ENCODE measurements at places on chromosomes 7 and 10. TPM values are rescaled to one million over a fixed set of nuclear protein-coding genes. Genes with fewer than 3 reads are reported as not detected.

Gene ST8SIA6
- 0.20 TPM for polyA plus RNA-seq

GRCh38 chr10:132400547-132401151, 3.6 kb downstream of the PWWP2B start:
- DNase-seq, result no peak

GRCh38 chr7:159141660-159142059, 3.0 kb downstream of the VIPR2 start:
- DNase-seq, result no peak

DNA sequence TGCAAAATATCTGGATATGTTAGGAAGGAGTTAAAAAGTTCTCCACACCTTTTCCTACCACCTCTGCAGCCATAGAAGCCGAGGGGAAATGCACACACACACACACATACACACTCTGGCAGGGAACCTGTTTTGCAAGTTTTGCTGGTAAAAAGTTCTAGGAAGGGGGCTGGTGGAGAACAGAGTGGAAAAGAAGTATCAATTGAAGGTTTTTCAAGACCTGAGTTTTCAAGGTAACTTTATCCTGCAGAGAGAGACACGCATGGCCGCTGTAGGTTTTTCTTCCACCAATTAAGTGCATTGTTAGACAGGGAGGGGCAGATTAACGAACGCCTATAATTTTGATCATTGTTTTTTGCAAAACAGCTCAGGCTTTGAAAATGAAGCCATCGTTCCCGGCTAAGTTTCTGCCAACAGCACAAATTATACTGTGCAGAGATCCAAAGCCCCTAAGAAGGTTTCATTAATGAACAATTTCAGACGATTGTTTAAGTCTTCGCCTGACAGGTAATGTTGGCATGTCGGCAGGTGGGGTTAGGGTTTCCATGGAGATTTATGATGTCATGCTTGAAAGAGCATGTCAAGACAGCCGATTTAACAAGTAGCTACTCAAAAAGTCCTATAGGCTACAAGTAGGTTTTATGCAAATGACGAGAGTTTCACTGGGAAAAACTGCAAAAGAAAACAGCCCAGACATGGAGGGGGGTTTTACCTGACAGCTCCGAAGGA, 29.7 kb downstream of the KIAA1217 start:
- DNase-seq, result no peak

GRCh38 chr7:7175075-7175695, 7.2 kb upstream of the C1GALT1 start:
- DNase-seq, result no peak

GRCh38 chr10:93746844-93747284, 10.9 kb upstream of the LGI1 start:
- peak; percentile 59 for DNase-seq

DNA sequence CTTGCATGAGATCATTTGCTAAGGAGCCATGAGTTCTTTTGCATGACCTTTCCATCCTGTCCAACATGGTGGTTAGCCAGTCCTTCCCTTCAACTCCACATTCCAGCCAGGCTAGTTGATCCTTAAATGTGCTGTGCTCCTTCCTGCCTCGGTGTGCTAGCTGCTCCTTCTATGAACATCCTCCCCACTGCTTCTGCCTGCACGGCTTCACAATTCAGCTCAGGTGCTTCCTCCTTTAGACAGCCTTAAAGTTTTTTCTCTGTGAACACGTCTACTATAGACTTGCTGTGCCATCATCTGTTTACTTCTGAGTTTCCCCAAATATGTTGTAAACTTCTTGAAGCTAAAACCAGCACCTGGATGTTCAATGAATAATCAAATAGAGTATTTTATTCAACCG, 95.5 kb downstream of the OTUD1 start:
- DNase-seq, result no peak

DNA sequence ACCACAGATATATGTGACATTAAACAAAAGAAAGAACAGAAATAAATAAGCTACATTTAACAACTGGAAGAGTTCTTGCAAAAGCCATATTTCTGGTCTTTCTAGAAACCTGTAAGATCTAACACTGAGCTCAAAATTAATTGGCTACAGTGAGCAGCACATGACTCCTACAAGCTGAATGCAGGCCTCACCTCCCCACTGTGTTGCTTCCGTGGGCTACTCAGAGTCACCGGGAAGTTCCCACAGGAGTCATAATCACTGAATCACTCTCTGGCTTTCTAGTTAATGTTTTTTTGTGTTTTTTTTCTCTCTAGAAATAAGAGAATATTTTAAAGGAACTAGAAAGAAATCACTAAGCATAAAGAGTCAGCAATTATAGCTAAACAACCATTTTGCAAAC, 10.2 kb upstream of the MRPS24 start:
- no peak for DNase-seq

GRCh38 chr10:124710266-124710881, 33.8 kb downstream of the FAM53B start:
- DNase-seq, result no peak

Gene TLL2
- 0.18 TPM for polyA plus RNA-seq

DNA sequence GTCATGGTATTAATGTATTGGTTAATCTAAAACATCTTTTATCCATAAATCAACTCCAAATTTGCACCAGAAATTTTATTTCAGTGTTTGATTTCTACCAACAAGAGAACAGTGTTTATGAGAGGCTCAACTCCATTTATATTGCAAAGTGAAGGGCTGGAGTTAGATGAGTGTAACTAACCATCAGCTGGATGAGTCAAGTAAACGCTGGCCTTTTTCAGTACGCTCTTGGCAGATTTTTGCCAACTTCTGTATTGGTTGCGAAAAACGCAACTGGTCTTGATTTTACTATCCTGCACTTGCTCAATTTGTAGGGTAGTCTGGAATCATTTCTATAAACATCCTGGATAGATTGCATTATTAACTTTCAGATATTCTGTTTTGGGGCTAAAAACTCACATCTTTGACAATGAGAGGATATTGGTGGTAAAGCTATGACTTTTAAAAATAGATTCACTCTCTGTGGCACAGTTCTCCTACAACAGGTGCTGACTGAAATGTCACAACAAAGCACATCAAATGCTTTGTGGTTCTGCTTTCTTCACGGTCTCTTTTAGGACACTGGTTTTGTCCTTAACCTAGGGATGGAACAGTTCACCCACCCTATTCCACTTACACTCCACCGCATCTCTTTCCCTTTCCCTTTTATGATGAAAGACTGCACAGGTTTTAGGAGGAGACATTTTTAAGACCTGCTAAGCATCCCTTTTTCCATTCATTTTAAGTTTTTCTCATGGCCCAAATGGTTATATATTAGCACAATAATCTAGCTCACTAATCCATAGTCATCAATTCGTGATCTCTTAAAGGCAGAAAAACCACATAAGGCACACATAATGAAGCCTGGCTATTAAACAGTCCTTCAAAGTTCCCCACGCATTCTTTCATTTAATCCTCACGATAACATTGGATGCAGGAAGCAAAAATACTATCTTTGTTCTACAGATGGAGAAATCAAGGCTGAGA, 12.8 kb downstream of the CACNA2D1 start:
- no peak for DNase-seq

DNA sequence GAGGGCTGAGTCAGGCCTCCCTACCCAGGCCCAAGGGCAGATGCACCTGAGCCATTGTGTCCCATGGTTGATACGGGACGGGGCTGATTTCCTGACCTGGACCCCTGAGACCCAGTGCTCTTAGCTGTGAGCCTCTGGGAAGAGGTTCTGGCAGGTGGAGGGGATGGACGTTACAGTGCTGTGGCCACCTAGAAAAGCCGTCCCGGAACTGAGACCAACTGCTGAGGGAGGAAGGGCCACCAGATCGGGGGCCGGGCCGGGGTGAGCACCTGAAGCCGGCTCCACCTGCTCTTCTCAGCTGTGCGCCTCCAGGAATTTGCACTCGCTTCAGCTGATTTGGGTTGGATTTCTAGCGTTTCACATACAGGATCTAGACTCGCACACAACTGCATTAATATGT, 35.4 kb downstream of the CHST12 start:
- no peak for DNase-seq

GRCh38 chr10:67098461-67098860, 172.6 kb downstream of the LRRTM3 start:
- no peak for DNase-seq

- no peak for DNase-seq
Observed at GRCh38 chr10:19385846-19386450, 337.3 kb downstream of the MALRD1 start.

- no peak for DNase-seq
Observed at GRCh38 chr7:146094356-146094755, 22.2 kb upstream of the CNTNAP2 start.

GRCh38 chr10:125739994-125740679, 20.6 kb downstream of the EDRF1 start:
- DNase-seq, result no peak

Gene ENTPD1
- 0.05 TPM for polyA plus RNA-seq

GRCh38 chr10:25328361-25328760, 153.6 kb downstream of the GPR158 start:
- no peak for DNase-seq

- no peak for DNase-seq
Observed at GRCh38 chr7:91941450-91941849, 788 bp downstream of the AKAP9 start.

GRCh38 chr10:102118867-102119266, 1.3 kb downstream of the LDB1 start:
- DNase-seq, result no peak

- DNase-seq, result peak; percentile 48
Observed at GRCh38 chr10:31582365-31583052, 263.5 kb downstream of the ZEB1 start.

DNA sequence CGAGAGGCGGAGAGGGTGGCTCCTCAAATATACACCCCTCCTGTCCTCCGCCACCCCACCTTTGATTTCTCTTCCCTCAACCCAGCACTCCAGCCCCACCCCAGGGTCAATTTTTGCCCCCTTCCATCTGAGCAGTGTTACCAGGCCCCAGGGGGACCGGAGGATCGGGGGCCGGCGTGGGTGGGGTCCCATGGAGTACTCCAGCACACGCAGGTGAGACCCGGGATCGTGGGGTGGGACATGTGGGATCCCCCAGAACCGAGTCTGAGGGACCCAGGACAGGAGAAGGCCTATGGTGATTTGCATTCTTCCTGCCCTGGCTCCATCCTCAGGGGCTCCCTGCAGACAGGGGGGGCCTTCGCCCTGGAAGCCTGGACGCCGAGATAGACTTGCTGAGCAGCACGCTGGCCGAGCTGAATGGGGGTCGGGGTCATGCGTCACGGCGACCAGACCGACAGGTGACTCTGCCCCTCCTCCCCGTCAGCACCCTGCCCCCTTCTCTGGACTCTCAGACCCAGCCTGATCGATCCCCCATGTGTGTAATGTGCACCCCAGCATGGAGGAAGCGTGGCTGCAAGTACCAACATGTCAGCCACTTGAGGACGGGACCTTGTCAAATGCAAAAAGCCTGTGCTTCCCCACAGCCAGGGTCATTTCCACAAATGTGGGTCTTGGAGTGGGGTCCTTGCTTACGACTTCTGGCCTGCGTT, 744 bp downstream of the TRIP6 start:
- DNase-seq, result no peak

DNA sequence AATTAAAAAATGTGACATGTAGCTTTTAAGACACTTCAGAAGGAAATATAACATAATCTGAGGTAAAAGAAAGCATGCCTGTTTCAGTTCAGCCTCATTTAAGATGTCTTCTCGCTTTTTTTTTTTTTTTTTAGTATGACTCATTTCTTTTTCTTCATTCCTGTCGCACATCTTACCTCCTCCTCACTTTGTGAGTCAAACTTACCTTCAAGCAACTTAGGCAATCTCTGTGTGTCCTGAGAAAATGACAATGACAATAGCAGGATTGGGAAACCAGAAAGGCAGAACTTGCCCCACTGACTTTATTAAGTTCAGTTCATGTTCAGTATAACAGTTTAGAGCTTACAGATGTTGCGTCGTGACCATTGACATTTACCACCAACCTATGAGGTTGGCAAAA, 7.7 kb downstream of the PTN start:
- no peak for DNase-seq

Gene MAT1A
- polyA plus RNA-seq, result 0.05 TPM

Gene COL17A1
- 1.7 TPM for polyA plus RNA-seq

- DNase-seq, result no peak
Observed at GRCh38 chr7:30451539-30452279, 26.9 kb downstream of the NOD1 start.

DNA sequence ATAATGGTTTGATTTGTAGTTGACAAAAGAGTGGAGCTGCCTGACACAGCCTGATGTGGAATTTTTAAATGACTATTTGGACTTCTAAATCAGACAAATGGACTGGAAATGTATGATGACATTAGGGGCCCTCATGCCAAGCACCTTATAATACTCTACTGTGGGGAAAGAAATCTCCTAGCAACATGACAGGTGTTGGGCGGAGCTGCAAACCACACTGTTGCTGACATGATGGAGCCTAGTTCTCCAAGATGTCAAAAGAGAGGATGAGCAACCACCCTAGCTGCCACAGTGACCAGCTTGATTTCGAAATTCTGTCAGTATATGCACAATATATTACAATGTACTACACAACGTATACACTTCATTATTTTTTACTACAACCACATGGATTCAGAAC, 65.8 kb downstream of the RHOBTB1 start:
- DNase-seq, result no peak

Gene NRAP
- not detected for polyA plus RNA-seq

All from A549 (cell line).